Myocyte (in vitro differentiated cells): ENCODE measurements at places on chromosomes 5 and 9.

GRCh38 chr5:173538654-173539053 lies 77.8 kb downstream of the BOD1 start:
- DNase-seq: no peak

DNA sequence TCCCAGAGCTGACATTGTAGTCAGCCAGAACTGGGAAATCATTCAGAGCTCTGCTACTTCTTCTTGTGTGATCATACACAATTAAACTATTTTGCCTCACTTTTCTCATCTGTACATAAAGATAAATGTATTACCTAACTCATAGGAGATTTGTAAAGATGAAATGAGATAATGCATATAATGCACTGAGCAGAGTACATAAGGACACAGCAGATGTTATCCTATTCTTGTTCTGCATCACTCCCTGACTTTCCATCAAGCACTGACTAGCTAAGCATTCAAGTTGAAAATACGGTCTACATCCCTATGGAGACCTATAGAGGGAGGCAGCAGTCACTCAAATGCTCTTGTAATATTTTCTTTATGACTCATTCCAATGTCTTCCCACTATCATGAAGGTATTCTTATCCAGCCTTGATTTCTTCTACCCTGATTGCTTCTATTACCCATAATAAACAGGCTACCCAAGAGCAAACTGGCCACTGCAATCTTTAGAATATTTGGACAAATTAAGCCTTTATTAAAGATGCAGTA lies 16.3 kb upstream of the PRR16 start:
- DNase-seq: no peak

DNA sequence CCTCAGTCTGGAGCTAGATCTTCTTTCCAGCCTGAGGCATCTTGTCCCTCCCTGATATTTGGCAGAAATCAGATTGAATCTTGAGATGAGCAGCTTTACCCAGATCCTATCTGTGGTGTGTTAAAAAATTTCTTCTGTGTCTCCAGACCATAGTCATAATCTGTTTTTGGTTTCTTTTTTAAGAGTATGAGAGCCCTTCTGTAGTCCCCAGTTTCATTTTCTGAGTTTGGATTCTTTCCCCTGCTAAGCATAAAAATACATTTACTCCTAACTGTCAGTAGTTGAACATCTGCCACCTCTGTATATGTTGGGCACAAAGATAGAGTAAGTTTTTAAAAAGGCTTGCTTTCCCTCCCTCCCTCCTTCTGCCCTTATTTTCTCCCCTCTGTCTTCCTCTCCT lies 137.7 kb downstream of the CNTLN start:
- no peak for DNase-seq

GRCh38 chr5:94682814-94683520 lies 64.5 kb downstream of the SLF1 start:
- DNase-seq: no peak

- no peak for DNase-seq
Observed at GRCh38 chr9:137452761-137453642, 6.1 kb downstream of the NSMF start.

DNA sequence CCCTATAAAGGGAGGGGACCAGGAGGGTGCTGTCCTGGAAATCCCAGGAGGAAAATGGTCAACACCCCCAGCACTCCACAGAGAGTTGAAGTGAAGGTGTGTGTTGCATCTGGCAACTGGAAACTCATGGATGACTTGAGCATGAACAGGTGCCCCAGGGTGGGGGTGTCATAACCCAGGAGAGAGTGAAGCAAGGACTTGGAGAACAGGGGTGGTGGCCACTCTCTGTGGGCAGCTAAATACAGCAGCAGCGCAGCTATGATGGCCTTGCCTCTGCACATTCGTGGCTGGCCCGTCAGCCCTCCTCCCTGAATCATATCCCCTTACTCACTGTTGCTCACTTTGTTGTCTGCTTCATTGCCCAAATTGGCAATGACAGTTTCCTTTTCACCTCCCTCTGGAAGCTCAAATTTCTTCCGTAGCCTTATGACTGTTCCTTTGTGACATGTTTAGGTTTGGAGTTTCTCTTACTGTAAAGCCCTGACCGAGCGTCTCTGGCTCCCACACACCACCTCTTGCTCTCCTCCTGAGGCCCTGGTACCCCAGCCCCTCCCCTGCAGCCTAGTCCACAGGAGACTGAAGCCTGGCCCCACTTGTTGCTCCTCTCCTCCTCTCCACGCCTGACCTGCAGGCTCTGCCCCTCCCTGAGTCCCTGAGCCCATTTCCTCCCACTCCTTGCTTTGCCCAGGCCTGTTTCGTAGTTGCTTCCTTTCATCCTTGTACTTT lies 185.8 kb downstream of the CD180 start:
- DNase-seq: peak; percentile 84

DNA sequence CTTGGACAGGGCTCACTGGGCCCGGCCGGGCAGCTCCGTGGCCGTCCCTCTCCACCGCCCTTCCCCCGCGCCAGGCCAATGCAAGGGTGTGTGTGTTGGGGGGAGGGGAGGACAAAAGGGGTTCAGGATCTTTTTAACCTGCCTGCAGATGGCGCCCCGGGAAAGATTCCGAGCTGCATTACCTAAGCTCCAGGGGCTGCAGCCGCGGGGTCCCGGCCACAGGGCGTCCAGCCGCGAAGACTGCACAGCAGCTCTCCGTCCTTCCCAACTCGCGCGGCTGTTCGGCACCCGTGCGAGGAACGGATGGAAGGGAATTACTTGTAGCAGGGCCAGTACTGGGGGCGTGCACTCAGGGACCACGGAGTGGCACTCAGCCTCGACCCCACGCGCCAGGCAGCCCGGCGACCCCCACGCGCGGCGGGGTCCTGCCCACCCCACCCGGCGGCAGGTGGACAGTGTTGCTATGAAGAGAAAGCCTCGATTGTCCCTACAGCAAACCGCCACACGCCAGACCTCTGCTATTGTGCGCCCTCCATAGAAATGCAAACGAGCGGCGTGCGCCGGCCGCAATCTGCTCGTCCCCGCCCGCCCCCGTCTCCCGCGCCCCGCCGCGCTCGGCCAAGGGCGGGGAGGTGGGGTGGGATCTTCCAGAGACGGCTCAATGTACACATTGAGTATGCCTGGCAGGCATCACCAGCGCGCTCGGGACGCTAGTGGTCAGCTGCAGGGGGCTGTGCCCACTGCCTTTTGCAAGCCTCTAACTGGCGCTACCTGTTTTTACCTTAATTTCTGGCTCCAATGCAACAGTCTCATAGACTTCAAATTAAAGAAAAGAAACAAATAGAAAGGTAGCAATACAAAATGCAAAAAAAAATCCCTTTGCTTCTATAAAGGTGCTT lies 796 bp upstream of the GADD45G start:
- peak; percentile 89 for DNase-seq

DNA sequence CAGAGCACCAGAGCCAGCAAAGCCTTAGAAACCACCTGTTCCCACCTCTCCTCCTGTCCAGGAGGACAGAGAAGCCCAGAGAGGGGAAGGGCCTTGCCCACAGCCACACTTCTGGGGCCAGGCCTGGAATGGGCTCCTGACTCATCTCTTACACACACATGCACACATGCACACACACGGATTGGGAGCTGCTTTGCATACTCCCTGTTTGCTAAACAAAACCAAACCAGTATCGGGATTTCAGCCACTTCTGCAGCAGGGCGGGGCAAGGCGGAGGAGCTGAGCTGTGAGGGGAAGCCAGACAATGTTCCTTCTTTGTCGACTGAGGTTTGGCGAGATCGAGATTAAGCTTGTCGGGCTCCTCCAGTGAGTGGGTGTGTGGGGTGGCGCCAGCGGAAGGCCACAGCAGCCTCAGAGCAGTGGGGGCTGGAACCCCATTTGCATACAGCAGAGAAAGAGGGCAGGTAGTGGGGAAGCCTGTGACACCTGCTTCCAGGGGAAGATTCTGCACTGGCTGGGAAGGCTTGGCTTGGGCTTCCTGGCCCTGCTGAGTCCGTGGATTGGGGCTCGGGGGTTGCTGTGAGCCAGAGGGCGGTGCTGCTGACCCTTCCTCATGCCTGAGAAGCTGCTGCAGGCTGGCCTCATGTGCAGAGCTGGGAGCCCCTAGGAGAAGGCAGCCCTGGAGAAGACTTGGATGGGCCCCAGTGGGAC lies 16.1 kb downstream of the GFI1B start:
- DNase-seq: peak; percentile 70

DNA sequence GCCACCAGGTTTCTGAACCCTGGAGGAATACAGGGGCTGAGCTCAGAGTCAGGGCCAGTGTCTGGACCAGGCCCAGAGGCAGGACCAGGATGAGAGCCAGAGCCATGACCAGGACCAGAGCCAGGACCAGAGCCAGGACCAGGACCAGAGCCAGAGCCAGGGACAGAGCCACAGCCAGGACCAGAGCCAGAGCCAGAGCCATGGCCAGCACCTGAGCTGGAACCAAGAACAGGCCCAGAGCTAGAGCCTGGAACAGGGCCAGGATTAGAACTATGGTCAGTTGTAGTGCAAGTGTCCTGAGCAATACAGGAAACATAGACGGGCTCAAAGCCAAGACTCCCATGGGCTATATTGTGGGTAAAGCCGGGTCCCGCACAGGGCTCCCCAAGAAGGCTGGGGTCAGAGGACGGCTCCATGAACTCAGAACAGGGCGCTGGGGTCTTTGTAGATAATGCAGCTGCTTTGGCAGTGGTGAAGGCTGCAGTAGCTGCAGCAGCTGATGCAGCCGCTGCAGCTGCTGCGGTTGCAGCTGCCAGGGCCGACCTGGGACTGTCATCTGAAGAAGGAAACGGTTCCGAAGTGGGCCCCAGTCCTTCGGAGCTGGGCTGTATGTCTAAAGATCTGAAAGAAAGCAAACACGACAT lies 559 bp downstream of the SPAG8 start:
- no peak for DNase-seq

GRCh38 chr5:133128066-133128465 lies 76.3 kb downstream of the HSPA4 start:
- DNase-seq: no peak

GRCh38 chr5:146394486-146394885 lies 52.6 kb upstream of the TCERG1 start:
- DNase-seq: no peak

DNA sequence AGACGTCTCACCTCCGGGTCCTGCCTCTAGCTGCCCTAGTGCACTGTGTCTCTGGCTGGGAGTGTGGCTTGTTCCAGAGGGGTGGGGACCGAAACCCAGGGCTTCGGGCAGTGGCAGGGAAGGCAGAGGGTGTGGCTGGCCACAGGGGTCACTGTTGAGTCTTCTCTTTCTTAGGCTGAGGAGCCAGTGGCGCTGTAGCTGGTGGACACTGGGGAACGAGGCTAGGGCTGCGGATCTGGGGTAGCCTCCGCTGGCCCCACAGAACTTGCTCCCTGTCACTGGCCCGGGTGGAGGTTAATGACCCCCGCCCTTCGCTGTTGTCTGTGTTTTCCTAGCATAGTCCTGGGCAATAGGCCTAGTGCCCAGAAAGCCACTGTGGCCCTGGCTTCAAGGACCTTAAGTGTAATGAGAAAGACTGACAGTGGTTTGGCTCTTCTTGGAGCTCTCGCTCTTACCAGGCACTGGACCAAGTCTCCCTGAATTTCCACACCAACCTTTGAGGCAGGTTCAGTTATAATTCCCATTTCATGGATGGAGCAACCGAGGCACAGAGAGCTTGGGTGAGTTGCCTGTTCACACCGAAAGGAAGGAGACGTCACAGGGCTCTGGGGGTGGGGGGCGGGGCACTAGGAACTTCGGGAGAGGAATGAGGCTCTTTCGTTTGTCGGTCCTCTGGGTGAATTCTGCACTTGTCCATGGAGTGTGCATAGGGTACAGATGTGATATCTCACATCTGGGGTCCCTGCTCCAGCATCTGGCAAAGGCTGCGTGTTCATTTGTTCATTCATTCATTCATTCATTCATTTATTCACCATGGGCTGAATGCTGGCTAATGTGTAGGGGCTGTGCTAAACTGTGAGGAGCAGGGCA lies 4.8 kb upstream of the IER5L start:
- DNase-seq: peak; percentile 26

- DNase-seq: no peak
Observed at GRCh38 chr5:171711571-171711970, 74.0 kb upstream of the SMIM23 start.

DNA sequence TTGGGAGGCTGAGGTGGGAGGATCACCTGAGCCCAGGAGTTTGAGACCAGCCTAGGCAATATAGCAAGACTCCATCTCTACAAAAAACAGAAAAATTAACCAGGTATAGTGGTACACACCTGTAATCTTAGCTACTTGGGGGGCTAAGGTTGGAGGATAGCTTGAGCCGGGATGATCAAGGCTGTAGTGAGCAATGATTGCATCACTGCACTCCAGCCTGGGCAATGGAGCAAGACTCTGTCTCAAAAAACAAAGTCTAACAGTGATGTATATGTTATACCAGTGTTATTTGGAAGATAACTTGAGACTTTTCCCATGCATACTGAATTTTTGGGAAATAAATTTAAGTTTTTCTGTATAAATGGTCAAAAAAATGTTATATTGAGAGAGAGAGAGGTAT lies 146.3 kb downstream of the ZCCHC7 start:
- DNase-seq: no peak

DNA sequence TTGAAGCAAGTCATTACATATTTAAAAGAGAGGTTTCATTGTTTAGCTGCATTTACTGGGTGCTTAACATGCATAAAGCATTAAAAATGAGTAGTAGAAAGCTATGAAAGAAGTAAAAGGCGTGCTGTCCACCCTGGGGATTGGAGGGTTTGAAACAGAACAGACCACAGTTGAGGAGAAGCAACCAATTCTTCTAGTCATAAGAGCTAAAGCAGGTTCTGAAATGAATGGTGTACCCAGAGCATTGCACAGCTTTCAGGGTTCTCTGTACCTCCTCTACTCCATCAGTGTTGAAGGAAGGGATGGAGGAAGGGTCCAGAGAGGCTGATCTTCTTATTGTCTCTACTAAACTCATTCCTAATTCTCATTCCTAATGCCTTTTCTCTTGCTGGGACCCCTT lies 68.9 kb downstream of the SH3RF2 start:
- no peak for DNase-seq

DNA sequence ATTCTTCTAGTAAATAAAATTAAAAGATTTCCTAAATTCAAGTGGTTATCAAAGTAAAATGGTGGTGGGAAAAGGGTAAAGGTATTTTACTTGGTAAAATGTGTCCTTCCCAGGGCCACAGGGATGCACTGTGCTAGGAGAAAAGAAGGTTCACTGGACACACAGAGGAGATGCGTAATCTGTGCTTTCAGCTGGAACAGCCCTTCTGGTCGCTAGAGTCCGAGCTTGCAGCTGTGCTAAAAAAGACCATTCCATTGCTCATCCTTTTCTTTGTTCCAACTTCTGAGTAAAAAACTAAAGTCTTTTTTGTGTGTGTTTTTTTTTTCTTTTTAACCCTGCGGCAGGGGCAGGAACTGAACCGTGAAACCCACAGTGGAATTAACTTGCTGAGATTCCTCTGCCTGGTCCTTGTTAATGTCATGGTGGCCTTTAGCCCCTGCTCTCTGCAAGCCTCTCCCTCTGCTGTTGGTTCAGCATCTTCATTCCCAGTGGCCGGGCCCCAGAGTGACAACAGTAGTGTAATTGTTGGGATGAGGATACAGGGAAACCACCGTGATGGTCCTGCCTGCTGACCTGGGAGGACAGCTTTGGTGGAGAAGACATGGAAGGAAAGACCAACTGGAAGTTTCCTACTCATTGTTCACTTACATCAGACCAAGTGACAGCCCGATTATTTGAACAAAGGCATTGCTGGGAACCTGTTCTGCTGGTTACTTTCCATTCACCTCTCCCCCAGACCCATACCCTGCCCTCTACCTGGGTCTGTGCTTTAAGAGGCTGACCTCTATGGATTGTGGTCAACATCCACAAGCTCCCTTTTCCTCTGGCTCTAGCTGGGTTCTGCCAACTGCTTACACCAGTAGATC lies 31.9 kb upstream of the FSTL4 start:
- DNase-seq: no peak

GRCh38 chr9:29999645-30000044 lies 2384.8 kb upstream of the ACO1 start:
- no peak for DNase-seq

- no peak for DNase-seq
Observed at GRCh38 chr5:180080486-180081280, 9.1 kb upstream of the RNF130 start.

- no peak for DNase-seq
Observed at GRCh38 chr9:26781906-26782305, 110.7 kb downstream of the CAAP1 start.
